ENCODE measurements at places on chromosomes 2 and 18.
A peak's percentile ranks its signal among the peaks of the same experiment; 100 is the strongest.

GRCh38 chr2:138277062-138277461 is 224.5 kb upstream of the SPOPL start:
- no peak for DNase-seq

DNA sequence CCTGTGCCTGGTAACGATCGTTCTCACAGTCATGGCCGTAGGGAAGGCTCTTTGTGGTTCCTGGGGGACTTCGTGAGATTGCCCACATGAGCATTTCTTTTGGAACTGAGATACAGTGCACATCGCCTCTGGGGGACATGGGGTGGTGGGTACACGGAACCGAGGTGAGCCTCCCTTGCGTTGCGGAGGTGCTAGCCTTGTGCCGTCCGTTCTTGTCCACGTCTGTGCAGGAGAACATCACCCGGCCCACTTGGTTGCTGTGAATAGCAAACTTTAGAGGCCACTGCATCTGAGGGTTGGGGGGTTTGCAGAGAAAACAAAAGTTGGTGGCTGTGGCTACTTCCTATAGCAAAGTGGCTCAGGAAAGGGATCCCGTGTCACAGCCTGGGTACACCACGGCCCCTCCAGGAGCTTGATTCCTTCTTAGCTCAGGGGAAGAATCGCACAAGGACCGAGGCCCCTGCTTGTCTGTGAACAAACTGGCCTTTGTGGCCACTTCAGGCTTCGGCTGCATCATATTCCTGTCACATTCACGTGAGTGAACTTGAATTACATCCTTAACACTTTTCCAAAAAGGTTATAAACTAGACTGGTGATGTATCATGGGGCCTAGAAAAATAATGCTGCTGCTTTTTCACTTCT is 72.6 kb downstream of the LRRFIP1 start:
- DNase-seq, result no peak

DNA sequence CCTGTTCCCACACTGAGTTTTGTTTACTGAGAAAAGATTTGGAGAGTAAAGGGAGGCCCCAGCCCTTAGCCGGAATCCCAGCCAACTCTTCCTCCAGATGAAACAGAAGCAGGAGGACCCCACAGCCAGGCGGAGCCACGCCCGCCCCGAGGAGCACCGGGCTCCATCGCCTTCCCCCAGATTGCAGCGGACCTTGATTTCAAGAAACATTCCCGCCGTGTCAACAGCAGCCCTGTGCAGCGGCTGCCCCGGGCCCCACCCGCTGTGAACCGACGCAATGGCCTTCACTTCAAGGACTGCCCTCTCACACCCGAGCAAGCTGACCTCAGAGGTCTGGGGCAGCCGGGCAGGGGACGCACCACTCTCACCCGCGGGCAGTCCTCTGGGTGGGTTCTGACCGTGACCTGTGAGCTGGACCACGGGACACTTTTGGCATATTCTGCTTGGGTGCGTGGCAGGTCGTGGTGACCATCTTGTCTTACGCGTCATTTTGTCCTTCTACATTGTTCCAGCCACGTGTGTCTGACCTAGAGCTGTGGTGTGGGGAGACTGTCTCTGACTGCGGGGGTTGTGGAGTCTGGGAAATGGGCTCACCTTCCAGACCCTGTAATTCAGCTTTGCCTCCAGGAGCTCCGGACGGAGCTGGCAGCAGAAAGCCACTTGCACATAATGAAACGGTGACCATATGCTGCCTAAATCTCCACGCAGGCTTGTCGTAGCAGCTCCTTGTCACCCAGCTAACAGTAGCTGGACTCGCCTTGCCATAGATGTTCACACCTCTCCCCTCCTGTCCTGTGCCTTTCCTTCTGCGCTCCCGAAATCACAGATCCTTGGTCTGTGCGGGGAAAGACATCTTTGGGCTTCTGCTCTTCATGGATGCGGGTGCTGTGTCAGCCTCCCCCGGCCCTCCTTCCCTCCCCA is 32.0 kb upstream of the INHBB start:
- DNase-seq, result no peak

DNA sequence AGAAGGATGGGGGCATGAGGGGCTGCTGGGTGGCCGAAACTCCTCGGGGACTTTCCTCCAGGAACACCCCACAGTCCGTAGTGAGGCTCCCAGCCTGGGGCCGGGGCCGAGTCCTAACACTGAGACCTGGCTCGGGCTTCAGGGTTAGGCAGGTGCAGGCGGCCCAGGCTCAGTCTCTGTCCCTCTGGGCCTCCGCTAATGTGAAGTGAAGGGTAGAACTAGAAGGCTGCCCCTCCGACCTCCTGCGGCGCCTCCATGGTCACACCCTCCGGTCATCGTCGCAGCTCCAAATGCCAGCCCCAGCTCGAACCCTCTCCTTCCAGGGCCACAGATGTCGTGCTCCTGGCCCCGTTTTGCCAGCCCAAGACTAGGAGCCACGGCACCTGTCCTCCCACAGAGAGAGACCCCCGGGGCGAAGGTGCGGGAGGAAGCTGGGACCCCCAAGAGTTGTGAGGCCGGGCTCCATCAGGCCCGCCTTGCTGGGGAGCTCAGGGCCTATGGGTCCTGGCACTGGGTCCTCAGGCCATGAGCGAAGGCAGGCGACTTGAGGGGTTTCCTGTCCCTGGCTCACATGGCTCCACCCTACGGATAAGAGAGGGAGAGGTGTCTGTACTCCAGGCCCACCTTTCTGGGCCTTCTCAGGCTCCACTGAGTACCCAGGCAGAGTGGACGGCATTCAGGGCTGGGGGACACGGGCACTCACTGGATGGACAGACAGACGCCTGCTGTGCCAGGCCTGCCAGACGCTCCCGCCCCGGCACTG is 797 bp downstream of the ANO7 start:
- no peak for DNase-seq

- DNase-seq, result no peak
Observed at GRCh38 chr2:217085543-217085942, 225.7 kb upstream of the TNP1 start.

GRCh38 chr2:213932-214693 is 49.7 kb downstream of the SH3YL1 start:
- DNase-seq, result no peak

DNA sequence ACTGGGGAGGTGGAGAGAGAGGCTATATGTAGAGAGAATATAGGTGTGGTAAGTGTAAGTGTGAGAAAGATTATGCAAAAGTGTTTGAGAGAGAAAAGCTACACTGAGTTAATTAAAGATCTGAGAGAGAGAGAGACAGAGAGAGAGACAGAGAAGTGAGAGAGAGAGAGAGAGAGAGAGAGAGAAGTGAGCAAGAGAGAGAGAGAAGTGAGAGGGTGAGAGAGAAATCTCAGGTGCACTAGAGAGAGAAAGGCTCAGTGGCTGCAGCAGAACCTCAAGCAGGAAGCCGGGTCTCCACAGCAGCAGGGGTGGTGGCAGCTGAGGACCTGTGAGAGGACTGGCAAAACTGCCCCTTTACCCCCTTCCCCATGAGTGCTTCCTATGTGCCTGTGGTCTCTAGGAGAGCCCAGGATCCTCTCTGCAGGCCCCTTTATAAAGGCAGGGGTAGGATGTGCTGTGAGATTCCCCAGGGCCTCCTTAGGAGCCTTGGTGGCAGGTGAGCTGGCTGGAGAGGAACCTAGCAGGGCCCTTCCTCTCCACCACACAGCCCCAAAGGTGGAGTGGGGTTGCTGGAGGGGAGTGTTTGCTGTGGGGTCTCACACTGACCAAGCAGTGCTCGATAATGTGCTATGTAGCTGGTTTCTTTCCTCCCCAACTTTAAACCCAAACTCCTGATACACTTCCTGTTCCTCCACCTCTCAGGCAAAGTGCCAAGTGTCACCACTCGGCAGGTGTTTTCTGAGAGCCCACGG is 52.6 kb downstream of the SLC4A5 start:
- DNase-seq, result no peak

- DNase-seq, result no peak
Observed at GRCh38 chr2:231332388-231332787, 63.1 kb upstream of the B3GNT7 start.

DNA sequence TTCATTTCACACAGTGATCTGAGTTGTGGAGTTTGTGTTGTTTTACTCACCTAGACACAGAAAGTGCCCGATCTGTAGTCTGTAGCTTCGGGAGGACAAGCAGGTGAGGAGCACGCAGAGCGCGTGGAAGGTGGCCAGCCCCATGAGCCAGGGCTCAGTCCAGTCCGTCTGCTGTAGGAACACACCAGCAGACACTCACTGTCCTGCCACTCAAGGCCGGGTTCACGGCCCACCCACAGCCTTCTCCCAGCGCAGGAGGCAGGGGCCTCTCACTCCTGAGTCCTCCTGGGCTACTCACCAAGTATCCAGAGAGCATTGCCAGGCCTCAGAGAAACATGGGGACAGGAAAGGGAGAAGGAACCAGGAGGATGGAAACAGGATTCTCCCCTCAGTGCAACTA is 1.7 kb downstream of the TMEM18 start:
- DNase-seq, result no peak

DNA sequence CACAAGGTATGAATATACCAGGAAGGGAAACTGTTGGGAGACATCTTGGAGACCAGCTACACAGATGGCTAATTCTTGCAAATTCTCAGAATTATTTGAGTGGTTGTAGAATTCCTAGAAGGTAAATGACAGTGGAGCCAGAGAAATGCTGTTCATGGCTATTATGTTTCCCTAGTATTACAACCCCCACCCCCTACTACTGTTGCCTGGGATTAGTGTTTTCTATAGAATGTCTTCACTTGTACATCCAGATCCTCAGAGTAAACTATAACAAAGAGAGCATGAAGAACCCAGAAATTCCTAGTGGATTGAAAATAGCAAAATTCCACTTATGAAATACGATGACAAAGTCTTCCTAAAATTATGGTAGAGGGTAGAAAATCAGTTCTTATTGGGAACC is 15.3 kb downstream of the LGALSL start:
- no peak for DNase-seq

GRCh38 chr18:50231621-50232020 is 34.7 kb downstream of the CFAP53 start:
- DNase-seq, result no peak

DNA sequence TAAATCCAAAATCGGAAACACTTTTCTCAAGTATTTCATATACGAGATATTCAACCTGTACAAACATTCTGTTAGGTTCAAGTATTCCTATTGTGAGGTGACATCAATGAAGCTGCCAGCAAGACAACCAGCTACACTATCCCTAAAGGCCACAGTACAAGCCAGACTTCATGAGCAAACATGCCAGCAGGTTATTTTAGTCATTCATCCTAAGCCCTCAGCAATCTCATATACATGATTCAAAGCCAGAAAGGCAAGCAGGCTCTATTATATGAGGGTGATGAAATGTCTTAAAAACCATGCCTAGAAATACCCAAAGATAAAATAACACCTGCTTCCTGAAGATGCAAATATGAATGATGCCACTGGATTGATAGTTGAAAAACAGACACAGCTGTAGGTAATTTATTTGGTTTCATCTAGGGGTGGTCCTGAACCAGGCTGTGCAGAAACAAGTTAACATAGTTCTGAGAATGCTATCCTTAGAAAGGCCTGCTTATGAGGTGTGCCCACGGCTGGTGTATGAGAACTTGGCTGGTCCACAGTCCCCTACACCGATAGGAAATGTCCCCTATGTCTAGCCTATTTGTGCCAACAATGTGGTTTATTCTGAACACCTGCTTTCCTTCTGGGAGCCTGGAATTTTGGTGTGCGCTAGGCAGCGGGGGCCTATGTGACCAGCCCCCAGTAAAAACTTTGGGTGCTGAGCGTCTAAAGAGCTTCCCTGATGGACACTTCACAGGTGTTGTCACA is 48.2 kb upstream of the KIDINS220 start:
- DNase-seq, result no peak

GRCh38 chr2:69572641-69573040 is 70.9 kb downstream of the AAK1 start:
- no peak for DNase-seq

DNA sequence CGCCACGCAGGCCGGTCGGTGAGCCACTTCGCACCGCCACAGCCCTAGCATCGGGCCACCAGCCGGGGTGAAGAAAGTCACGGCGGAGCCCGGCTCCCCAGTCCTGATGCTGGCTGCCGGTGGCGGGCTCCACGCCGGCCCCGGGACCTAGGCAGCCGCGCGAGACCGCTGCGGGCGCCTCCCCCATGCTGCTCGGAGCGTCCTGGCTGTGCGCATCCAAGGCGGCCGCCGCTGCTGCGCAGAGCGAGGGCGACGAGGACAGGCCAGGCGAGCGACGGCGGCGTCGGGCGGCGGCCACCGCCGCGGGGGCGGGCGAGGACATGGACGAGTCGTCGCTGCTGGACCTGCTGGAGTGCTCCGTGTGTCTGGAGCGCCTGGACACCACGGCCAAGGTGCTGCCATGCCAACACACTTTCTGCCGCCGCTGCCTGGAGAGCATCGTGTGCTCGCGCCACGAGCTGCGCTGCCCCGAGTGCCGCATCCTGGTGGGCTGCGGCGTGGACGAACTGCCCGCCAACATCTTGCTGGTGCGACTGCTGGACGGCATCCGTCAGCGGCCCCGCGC is 433 bp downstream of the SH3RF3 start:
- DNase-seq, result no peak

DNA sequence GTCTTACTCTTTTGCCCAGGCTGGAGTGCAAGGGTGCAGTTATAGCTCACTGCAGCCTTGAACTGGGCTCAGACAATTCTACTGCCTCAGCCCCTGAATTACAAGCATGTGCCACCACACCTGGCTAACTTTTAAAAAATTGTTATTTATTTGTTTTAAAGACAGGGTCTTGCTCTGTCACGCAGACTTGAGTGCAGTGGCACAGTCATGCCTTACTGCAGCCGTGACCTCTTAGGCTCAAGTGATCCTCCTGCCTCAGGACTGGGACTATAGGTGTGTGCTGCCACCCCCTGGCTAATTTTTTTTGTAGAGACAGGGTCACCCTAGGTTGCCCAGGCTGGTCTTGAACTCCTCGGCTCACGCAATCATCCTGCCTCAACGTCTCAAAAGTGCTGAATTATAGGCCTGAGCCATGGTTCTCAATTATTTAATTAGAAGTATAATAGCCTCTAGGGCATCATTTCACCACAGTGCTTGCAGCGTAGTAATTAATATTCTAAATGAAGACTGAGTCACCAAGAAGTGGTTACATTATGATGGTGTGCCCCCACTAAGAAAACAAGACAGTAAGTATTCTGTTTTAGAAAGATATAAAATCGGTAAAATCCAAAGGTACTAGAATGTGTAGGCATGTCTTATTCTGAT is 69.6 kb downstream of the EML4 start:
- DNase-seq, result peak; percentile 10

Measured in activated T-helper 9 cell treated with anti-CD3 and anti-CD28 coated beads, Interleukin-2, amount 50 U/mL, for 16 hours (primary cell).